ENCODE measurements at places on chromosomes 12 and 14.

GRCh38 chr12:22728987-22729386, 104.0 kb downstream of the ETNK1 start:
- no peak for DNase-seq

DNA sequence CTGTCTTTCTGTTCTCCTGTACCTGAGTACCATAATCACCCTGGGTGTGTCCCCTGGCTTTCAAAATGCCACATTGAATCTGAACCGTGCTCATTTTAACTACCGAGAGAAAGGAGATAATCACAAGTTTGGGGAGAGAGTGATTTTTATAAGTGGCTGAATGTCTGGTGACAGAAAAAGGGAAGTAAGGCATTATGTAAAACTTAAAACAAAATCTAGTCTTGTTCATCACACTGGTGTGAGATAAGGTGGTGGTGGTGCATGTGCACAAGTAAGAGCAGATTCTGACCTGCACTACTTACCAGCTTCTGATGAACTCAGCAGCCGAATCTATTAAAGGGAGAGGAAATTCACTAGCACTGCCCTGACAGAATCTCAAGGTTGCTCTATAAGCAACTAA, 56.3 kb downstream of the SPPL3 start:
- DNase-seq, result peak; percentile 47

- no peak for DNase-seq
Observed at GRCh38 chr12:84313323-84313675, 599.3 kb downstream of the SLC6A15 start.

DNA sequence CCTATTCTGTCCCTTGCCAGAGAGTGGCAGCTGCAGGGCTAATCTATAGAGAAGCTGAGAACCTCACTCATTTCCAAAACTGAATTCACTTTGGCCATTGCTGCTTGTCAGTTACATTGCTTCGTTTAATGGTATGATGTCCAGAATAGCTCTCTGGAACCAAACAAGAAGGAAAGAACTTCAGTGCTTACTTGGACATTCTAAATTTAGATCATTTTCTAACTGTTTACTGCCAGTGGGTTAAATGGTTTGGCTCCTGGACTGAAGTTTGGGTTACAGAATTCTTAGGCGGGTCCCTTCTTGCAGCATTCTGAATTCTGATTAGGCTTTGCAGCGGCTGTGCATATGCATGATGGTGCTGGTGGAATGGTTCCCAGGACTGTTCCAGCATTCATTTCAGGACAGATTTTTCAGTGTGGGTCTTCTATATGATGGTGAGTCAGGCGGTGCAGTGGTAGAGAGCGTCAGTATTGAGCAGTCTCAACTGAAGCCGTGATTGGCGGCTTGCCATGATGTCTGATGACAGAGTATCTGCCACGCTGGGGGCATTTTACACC, 148.7 kb downstream of the DYRK2 start:
- no peak for DNase-seq

DNA sequence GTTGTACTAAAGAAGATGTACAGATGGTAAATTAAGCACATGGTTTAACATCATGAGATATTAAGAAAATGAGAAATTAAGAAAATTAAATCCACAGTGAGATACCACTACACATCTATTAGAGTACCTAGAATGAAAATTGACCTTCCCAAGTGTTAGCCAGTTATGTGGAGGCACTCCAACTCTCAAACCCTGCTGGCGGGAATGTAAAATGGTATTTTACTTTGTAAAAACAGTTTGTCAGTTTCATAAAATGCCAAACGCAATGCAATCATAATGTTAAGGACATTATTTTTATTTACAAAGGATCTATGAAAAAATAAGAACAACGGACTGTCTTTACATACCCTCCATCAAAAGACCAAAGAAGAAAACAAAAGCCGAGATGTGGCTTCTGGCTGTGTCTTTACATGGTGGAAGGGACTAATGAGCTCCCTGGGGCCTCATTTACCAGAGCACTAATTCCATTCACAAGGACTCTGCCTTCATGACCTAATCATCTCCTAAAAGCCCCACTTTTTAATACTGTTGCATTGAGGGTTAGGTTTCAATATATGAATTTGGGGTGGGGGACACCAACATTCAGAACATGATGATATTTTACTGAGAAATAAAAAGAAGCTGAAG, 1178.7 kb downstream of the AACS start:
- DNase-seq, result no peak

DNA sequence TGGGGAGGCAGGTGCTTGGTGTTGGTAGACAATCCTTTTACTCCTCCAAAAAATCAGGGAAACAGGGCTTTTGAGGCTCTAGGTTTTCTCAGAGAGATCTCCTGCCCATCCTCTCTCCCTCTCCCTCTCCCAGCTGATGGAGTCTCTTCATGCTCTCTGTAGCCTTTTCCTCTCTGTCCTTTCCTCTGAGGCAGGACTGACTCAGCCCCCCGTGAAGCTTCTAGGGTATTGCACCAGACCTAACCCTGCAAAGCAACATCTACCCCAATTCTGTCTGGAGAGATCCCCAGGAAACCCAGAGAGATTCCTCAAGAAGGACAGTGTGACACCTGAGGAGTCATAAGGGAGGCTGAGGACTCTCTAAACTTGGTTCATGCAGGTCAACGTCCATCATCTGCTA, 66.4 kb downstream of the CRACR2A start:
- no peak for DNase-seq

DNA sequence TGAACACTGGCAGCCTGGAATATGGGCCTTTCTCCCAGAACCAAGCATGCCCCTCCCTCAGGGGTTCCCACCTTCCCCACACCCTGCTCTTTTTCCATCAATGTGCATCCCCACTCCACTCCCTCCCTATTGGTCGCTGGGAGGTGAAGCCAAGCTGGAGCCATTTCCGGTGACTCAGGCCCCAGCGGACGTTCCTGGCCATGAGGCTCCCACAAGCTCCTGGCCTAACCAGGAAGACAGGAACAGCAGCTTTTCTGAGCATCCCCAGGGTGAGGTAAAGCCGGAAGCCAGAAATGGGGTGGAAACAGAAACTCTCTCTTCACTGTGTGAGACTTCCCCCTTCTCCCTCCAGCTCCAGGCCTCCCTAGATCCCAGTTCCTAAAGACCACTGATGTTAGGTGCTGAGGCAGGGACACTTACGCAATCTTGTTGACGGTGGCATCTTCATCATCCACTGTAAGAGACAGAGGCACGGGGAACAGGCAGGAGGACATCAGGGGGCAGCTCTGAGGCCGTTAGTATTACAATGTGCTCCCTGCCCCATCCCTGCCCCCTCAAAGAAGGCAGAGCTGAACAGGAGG, 5.1 kb downstream of the LMBR1L start:
- no peak for DNase-seq

DNA sequence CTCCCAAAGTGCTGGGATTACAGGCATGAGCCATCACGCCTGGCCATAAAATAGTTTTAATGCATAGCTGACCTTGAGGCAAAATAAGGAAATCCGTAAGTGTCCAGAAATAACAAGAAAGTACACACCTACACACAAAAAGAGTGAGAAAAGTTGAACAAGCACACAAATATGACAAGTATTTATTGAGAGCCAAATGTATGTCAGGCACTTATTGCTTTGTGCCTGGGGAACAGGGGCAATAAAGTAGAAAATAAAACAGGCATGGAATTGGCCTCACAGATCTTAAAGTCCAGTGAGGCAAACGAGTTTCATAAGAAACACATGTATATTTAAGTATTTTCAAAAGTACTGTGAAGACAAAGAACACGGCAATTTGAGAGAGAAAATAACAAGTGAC, 103.7 kb downstream of the ERGIC2 start:
- no peak for DNase-seq

DNA sequence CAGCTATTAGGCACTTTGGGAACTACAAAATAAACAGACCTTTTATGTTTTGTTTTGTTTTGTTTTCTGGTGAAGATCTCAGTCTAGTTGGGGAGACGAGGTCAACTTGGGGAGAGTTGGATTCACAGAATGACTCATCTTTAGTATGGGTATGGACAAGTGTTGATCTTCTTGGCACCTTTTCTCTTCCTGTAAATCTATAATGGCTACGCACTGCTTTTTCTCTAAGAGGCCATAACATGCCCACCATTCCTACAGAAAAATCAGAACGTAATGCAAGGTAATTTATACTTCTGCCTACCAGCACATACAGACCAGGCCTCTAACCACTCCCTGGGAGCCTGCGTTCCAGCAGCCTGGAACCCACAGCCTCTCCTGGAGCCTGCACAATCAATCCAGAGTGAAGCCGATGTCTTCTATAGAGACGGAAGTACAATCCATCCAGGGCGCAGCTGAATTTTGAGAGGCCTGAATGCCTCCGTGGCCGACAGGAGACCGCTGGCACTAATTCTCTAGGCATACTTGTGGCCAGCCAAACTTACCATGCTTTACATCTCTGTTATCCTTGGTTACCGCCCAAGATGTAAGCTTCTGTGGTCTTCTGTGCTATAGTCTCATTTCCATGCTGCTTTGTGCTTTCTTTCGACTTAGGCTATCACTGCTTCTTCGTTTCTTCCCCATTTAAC, 717 bp downstream of the PPHLN1 start:
- no peak for DNase-seq

- DNase-seq, result no peak
Observed at GRCh38 chr12:111454716-111455447, 49.2 kb downstream of the SH2B3 start.

- DNase-seq, result no peak
Observed at GRCh38 chr12:104686196-104686595, 229.4 kb downstream of the CHST11 start.
